ENCODE measurements at places on chromosomes 5 and 9.

- DNase-seq = no peak
Observed at GRCh38 chr9:70761139-70761670, 346.7 kb upstream of the KLF9 start.

- DNase-seq = no peak
Observed at GRCh38 chr9:72441848-72442607, 77.0 kb upstream of the ZFAND5 start.

GRCh38 chr5:111703662-111704061, 53.3 kb downstream of the NREP start:
- peak; percentile 89 for DNase-seq

DNA sequence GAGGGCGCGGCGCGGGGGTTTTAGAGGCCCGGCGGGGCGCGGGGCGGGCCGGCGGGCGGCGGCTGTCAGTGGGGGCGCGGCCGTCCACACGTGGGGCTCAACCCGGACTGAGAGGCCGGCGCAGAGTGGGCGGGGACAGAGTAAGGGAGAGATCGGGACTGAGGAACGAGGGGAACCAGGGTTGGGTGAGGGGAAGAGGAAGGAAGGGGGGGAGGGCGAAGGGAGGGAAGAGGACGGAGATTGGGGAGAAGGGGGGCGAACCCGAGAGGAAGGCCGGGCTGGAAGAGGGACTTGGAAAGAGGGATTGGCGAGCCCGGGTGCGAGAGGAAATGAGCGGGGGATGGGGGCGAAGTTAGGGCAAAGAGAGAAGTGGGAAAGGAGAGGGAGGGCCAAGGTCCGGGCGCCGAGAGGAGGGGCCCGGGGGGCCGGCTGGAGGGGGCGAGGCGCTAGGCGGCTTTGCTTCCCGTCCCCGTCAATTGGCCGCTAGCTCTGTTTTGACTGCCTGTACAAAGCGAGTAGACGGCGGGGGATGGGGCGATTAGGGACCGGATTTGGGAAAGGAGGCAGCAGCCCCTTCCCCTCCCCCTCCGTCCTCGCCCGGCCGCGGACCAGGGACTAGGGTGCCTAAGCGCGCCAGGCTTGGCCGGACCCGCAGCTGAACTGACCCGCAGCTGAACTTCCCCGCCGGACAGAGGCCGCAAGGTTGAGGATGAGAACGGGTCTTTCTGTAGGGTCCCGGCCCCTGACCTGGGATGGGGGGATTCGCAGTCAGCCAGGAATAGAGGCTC, 399 bp upstream of the FBN2 start:
- no peak for DNase-seq

DNA sequence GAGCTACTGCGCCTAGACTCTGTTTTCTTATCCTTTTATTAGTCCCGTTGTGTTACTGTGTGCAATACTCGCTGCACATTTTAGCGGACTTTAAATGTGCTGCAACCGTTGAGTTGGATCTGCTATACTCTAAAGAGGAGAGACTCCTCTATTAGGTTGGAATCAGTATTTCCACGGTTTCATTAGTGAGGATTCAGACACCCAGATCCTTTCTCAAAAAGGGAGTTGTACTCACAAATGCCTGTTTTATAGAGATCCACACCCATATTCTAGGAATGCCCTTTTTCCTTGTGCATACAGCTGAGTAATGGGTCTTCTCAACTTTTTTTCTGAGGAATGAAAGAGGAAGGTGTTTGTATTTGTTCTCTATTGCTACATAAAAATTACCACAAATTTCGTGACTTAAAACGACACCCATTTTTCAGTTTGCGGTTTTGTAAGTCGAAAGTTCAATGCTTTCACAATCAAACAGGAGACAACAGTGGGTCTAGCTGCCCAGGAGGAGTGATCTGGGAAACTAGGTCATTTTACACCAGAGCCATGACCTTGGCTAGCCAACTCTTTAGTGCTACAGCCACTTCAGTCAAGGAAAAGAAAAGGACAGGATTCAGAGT, 52.8 kb upstream of the SLC44A1 start:
- DNase-seq = no peak

- no peak for DNase-seq
Observed at GRCh38 chr9:131714161-131714646, 25.7 kb downstream of the RAPGEF1 start.

- no peak for DNase-seq
Observed at GRCh38 chr9:125633116-125633745, 73.8 kb downstream of the MAPKAP1 start.

DNA sequence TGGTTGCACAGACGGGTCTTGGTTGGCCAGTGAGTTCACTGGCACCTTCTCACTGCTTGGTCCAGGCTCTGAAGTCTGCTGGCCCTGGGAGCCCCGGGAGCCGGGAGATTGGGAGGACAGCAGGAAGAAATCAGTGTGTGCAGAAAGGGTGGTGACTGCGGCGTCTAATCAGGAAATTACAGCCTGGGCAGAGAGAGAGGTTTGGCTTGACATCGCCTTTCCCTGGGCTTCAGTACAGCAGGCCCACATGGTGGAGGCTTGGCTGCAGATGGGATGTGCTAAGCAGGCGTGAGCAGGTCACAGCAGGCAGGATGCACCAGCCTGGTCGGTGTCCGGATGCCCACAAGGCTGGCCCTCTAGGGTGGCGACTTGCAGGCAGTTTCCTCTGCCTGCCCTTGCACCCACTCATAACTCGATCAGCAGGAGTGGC, 17.2 kb downstream of the PITX1 start:
- no peak for DNase-seq

DNA sequence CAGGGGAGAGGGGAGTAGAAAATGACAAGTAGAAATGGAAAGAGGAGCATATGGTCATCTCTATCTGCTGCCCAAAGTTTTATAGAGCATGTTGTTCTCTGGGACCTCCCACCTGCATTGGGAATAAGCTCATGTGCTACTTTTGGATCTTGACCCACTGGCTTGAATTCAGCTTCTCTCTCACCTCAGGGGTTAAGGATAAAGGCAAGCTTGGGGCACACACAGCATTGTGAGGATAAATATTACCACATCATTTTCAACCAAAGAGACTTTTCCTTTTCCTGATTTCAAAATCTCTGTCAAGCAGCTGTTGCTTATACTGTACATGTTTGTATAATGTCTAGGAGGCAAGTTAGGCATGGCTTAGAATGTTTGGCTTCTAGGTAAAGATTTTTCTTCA, 16.6 kb downstream of the ATP10B start:
- DNase-seq = no peak

DNA sequence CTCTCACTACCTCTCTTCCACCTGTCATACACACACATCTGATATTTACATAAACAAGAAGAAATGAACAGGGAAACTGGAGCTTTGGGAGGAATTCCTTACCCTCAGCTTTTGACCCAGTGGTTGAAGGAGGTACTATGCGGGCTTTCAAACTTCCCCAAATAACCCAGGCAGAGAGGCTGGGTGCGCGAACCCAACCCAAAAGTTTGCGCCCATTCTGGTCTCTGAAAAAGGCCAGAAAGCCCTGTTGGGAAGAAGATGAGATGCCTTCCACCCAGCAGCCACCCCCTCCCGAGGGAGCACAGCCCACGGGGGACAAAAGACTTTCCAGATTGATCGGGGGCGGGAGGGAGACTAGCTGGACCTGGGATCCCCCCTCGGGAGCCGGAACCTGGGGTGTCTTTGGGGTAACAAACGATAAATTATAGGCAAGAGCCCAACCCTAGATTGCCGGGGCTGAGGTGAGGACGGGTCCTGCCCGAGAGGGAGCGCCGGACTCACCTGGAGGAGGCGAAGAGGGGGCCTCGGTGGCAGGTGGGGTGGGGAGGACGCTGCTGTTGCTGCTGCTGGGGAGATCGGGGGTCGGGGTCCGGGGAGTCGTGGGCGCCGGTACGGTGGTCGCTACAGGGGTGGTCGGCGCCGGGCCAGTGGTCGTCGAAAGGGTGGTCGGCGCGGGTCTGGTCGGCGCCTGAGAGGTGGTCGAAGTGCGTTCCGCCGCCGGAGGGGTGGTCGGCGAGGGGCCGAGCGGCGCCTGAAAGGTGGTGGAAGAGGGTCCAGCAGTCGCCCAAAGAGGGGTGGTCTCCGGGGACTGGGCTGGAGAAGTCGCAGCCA, 798 bp downstream of the MEGF9 start:
- peak; percentile 41 for DNase-seq

- peak; percentile 38 for DNase-seq
Observed at GRCh38 chr9:124290743-124291554, 33.2 kb downstream of the NEK6 start.

GRCh38 chr9:93900436-93900819, 54.7 kb downstream of the BARX1 start:
- DNase-seq = no peak

DNA sequence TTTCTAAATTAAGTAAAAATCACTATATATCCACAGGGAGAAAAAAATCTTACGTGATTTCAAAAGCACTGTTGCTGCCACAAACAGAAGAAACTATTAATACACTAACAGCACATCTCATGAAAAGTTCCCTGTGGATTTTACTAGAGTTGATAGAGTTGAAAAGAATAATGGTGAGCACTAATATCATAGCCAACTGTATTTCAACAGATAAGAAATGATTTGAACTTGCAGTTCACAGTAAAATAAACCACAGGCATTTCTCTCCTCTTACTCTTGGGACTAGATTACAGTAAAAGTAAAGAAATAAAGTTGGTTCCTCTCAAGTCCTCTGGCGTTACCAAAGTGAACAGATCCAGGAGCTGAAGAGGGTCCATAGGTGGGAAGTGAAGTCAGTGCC, 27.9 kb downstream of the AGTPBP1 start:
- no peak for DNase-seq

- DNase-seq = peak; percentile 52
Observed at GRCh38 chr9:85900504-85901201, 40.3 kb upstream of the NAA35 start.

- no peak for DNase-seq
Observed at GRCh38 chr9:127567730-127568617, 44.1 kb upstream of the STXBP1 start.

GRCh38 chr5:123150089-123150488, 61.0 kb downstream of the PRDM6 start:
- DNase-seq = no peak

DNA sequence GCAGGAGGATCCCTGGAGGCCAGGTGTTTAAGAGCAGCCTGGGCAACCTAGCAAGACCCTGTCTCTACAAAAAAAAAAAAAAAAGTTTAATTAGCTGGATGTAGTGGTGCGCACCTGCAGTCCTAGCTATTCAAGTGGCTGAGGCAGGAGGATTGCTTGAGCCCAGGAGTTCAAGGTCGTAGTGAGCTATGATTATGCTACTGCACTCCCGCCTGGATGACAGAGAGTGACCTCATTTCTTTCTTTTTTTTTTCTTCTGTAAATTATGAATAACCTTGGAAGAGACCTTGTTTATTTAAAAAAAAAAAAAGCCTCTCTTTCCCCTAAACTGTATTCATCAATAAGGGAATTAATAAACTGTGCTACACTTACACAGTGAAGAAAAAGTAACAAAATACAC, 43.6 kb upstream of the SLC30A5 start:
- DNase-seq = no peak

GRCh38 chr5:136375920-136376319, 10.6 kb upstream of the TRPC7 start:
- DNase-seq = no peak

GRCh38 chr9:82447343-82447742, 458.8 kb downstream of the SPATA31D1 start:
- DNase-seq = no peak

- peak; percentile 80 for DNase-seq
Observed at GRCh38 chr9:121942866-121943382, 150.2 kb downstream of the TTLL11 start.

DNA sequence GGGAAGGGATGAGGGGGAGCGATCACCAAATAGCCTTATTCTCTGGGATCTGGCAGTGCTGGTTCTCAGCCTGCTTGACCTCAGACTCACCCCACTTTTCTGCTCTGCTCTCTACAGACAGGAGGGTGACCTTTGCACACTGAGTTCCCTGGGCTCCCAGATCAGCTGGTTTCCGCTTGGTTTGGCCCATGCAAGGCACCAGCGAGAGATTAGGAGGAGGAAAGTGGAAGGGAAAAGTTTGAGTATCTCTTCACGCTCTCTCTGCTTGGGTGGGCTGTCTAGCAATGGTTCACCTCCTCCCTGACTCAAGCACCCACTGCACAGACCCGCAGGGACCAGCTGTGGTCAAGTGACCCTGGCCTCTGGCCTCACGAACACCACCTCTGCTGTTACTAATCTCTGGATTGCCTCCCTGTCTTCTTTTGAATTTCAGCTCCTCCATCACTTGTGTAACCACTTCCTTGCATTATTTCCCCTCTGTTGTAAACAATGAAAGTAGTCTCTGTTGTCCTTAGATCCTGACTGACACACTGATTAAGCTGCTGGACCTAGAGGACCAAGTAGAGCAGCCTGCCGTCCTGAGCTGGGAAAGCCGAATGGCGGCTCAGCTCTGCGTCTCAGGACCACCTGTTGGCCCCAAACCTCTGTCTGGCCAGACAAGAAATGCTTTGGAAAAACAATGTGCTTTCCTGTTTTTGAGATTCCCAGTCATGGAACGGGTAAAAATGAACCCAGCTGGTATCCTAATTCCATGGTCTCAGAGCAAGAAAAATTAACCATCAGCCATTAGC, 186.6 kb downstream of the CRB2 start:
- DNase-seq = no peak

- DNase-seq = peak; percentile 63
Observed at GRCh38 chr5:149442563-149443182, 63.6 kb upstream of the IL17B start.

GRCh38 chr5:154776167-154776566, 21.0 kb downstream of the LARP1 start:
- DNase-seq = no peak

- DNase-seq = no peak
Observed at GRCh38 chr5:151808451-151809169, 36.9 kb downstream of the G3BP1 start.

GRCh38 chr9:16899606-16900005, 29.1 kb upstream of the BNC2 start:
- DNase-seq = no peak

DNA sequence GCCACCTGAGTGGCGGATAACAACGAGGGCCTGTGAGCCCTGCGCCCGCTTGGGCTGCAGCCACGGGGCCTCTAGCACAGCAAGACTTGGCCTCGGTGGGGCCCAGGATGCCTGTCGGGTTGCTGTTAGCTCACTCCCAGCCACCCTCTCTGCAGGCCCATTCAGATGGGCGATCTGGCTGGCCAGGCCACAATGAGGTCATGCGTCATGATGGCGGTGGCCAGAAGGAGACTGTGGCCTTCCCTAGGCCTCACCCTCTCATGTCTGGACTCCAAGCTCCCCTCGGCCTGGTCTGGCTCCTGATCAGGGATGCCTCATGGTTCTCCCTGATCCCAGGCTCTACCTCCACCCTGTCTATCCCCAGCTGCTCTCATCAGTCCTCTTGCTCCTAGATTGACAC, 19.0 kb upstream of the TCOF1 start:
- DNase-seq = no peak

DNA sequence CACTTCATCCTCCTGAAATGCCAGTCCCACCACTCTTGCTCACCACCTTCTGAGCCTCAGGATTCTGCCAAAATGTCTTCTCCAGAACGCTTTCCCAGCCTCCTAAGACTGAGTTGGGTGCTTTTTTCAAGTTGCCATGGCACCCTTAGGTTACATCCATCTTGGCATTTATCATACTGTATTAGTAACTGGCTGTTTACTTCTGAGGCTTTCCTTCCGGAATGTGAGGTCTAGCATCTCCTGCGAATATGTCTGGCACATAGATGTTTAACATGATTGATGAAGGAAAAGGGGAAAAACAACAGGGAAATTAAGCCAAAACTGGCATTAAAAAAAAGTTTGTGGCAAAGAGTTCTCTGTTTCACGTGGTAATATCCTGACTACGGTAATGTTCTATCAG, 24.9 kb downstream of the RNF130 start:
- DNase-seq = no peak

Data from NAMALWA (cell line).